SK-N-DZ (cell line): ENCODE measurements at places on chromosomes 2 and 18.
A peak's percentile ranks its signal among the peaks of the same experiment; 100 is the strongest.

GRCh38 chr2:9008951-9009664 lies 5.6 kb upstream of the MBOAT2 start:
- peak; percentile 26 for DNase-seq

DNA sequence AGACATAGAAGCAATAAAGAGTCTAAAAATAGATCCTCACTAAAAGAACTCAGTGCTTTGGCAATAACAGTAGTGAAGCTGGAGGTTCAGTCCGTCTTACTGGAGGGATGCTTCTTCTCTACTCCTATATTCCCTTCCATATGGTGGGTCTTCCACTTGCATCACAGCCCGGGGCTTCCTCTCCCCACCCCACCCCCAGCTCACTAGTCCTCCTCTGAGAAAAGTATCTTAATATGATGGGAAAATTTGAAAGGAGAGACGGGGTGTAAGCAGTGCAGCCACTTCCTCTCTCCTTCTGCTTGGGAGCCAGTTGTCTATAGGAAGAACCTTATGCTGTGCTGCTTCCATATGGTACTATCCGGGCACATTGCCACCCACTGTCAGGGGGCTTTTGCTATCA lies 57.2 kb upstream of the SPOPL start:
- no peak for DNase-seq

DNA sequence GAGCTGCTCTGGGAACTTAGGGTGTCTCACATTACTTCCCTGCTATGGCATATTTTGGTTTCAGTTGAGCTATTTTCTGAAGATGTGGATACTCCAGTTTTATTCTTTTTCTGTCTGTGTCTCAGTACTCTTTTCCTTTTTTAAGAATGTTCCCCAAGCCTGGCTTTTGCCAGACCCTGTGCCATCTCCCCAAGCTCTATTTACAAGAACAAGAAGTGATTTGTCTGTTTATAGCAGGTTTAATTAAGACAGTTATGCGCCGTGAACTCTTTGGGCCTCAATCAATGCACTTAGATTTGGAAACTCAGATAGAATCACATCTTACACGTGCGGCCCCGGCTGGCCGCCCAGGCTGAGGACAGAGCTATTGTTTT lies 8.9 kb upstream of the SATB2 start:
- no peak for DNase-seq

GRCh38 chr2:161161074-161161706 lies 962 bp downstream of the TANK start:
- DNase-seq: no peak

- DNase-seq: no peak
Measured at GRCh38 chr2:145091967-145092366, 572.0 kb upstream of the ZEB2 start.

- DNase-seq: no peak
Measured at GRCh38 chr2:176123411-176124109, 1.0 kb downstream of the HOXD9 start.

DNA sequence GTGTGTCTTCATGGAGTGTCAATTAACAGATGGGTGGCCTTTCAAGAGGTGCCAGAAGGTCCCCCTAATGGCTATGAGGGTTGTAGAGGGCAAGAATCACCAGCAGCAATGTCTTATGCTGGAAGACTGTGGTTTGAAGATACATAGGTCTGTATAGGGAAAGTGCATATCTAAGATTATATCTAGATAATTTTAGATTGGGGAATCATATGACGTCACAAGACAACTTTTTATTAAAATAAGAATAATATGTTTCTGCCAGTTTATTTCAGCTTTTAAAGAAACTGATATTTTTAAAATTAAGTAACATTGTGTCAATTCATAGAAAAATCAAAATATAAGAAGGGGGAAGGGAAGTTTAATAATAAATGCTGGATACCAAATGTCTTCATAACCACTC lies 162.3 kb downstream of the TTN start:
- no peak for DNase-seq

DNA sequence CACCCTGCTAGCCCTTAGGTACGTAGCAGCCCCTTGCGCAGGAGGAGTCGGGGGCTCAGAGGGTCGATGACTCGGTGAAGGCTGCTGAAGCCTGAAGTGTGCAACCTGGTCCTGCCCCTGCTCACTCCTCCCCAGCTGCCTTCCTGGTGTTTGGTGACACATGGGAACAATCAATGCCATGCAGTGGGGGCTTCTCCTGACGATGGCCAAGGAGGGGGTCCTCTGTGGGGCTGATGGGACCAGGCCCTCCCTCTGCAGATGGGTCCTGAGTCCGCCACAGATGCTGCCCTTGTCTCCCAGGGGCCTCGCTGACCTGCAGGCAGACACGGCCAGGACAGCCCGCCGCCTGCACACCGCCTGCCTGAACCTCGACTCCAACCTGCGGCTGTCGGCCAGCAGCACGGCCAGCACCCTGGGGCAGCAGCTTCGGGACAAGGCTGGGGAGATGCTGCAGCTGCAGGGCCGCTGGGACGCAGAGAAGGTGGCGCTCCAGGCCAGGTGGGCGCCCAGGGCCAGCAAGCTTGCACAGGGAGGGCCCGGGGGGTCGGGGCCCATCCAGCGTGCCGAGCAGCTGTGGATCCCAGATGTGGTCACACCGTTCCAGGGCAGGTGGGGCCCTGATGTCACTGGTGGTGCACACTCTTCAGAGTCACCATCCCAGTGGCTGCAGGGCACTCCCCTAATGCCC lies 24.6 kb downstream of the CROCC2 start:
- DNase-seq: no peak

GRCh38 chr2:25566094-25566493 lies 107.3 kb downstream of the DTNB start:
- DNase-seq: no peak

DNA sequence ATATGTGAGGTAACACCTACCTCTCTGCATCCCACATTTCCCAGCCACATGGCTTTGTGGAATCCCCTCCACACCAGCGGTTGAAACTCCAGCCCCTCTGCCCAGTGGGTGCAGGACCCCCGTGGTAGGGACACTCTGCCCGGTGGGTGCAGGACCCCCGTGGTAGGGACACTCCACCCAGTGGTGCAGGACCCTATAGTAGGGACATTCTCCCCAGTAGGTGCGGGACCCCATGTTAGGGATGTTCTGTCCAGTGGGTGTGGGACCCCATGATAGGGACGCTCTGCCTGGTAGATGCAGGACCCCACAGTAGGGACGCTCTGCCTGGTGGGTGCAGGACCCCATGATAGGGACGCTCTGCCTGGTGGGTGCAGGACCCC lies 11.5 kb downstream of the COPS9 start:
- DNase-seq: no peak

DNA sequence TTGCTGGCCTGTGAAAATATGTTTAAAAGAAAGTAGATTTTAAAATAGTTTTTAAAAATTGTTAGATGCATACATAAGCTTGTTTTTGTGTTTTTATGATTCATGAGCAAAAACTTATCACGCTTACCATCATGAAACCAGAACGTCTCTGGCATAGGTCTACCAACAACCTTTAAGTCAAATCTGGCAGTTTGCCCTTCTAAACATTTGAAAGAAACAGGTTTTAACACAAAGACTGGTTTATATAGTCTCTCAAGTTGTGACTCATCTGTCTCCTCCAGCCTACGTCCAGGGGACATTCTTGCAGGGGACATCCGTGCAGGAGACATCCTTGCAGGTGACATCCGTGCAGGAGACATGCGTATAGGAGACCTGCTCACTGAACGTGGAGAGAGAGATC lies 29.6 kb downstream of the TTN start:
- DNase-seq: no peak

DNA sequence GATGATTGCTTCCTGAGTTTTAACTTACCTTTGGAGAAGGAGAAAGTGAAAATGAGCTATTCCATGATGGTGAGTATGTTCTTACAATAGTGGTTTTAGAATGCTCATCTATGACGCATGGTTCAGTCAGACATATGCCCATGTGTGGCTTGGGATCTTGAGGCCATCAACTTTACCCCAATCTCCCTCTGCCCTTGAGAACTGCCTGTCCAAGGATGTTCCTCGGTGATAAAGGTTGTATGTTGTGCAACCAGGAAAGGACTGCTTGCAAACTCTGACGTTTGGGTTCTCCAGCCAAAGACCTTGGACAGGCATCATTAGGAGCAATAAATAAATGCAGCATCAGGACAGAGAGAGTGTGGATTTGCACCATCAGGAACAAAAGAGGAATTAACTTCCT lies 165.0 kb downstream of the ZEB2 start:
- no peak for DNase-seq

GRCh38 chr2:78355967-78356366 lies 669.5 kb upstream of the REG3G start:
- no peak for DNase-seq

DNA sequence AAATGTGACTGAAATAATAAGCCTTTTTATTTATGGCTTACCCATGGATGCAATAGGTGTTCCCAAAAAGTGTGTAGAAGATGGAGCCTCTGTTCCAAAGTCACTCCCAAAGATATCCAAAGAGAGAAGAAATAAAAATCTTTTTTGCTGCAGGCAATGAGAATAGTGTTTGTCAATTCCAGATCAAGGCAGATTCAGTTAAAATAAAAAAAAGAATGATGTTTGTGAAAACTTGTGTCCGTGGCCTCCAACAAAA lies 43.9 kb downstream of the COMMD1 start:
- no peak for DNase-seq

DNA sequence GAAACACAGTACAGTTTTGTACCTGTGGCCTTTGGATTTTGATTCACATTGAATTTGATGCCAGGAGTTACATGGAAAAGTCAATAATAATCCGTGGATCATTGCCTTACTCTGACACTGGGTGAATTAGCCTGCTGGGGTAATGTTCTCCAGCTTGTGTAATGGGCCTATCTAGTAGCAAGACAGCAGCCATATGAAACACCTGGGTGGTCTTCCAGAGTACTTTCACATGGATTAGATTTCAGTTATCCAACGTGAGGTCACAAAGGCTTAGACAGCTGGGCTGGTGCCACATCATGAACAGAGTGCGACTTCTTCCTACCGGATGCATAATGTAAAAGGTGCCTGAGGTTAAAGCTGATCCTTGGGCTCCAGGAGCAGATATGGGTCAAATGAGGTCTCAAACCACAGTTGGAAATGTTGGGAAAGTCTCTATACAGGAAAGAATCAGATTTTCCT lies 486.8 kb downstream of the PARD3B start:
- no peak for DNase-seq

- DNase-seq: no peak
Measured at GRCh38 chr2:36389091-36389564, 33.5 kb downstream of the CRIM1 start.

GRCh38 chr2:132734961-132735360 lies 65.0 kb upstream of the LYPD1 start:
- no peak for DNase-seq

DNA sequence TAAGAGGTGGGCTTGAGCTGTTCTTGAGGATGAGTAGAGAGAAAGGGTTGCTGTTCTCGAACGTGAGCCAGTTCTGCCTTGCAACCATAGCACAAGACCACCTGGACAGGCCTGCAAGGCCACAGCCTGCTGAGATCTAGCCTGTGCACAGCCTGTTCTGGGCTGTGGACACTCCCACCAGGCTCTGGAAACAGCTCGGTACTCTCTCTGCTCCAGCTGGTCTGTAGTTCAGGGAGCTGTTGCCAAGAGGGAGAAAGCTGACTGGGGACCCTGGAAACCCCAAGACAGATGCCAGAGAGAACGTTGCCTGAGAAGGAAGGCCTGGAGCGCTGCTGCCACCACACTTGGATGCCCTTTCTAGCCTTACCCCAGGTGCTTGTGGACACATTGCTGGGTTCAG lies 69.8 kb downstream of the CTIF start:
- no peak for DNase-seq

GRCh38 chr2:236216711-236217110 lies 47.5 kb downstream of the ASB18 start:
- DNase-seq: no peak

- no peak for DNase-seq
Measured at GRCh38 chr2:30684996-30685395, 122.2 kb downstream of the CAPN13 start.

GRCh38 chr2:159797543-159798375 lies at the start of gene CD302:
TSS of gene CD302 (minus strand) at chr2:159798208. CDS start at chr2:159798198, 10 bp downstream.
- DNase-seq: peak; percentile 26

- DNase-seq: no peak
Measured at GRCh38 chr2:189178054-189178453, 1.5 kb downstream of the COL5A2 start.

DNA sequence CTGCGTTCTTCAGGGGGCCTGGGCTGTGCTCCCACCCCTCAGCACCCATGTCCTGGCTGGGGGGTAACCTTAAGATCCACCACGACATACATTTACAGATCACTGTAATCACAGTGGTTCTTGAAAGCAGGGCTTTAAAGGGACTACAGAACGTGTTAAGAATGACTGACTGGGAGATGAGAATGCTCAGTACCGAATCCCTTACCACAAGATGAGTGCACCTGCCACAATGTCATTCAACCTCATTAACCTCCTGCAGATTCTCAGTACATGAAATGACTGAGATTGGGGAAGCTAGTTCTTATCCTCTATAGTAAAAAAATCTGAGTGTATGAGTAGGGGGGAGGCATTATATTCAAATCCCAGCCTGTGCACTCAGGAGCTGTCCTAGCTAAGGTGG lies 10.5 kb upstream of the PIEZO2 start:
- no peak for DNase-seq

- DNase-seq: no peak
Measured at GRCh38 chr2:10665833-10666232, 23.9 kb downstream of the NOL10 start.

GRCh38 chr2:127429291-127429690 lies 11.1 kb downstream of the PROC start:
- no peak for DNase-seq

GRCh38 chr2:43128559-43128955 lies 97.8 kb downstream of the ZFP36L2 start:
- DNase-seq: no peak

GRCh38 chr18:62437235-62438017 lies 85.4 kb upstream of the ZCCHC2 start:
- DNase-seq: no peak

- DNase-seq: no peak
Measured at GRCh38 chr2:181158427-181158826, 178.0 kb downstream of the UBE2E3 start.

DNA sequence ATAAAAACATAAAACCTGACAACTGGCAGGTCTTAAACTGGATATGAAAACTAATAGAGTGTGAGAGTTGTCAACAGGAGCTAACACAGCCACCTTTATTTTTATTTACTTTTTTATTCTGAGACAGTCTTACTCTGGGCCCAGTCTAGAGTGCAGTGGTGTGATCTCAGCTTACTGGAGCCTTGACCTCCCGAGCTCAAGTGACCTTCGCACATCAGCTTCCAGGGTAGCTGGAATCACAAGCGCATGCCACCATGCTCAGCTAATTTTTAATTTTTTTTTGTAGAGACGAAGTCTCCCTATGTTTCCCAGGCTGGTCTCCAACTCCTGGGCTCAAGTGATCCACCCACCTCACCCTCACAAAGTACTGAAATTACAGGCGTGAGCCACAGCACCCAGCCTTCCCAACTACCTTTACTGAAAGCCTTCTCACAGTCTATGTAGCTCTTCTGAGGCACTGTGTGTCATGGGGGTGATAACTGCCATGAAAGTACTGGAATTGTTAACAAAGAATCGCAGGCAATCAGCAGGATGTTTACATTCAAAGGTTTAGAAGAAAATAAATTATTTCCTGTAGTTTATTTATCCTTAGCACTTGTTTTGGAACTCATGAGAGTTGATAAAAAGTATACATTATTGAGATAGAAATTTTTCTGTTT lies 24.3 kb downstream of the GDF7 start:
- DNase-seq: no peak

- DNase-seq: no peak
Measured at GRCh38 chr2:164826293-164827243, 15.1 kb downstream of the COBLL1 start.

- DNase-seq: no peak
Measured at GRCh38 chr2:105890856-105891255, 146.1 kb downstream of the NCK2 start.
